GM12891 (cell line): ENCODE measurements at places on chromosomes 4 and X.

- no peak for DNase-seq
These were observed 75.1 kb downstream of the BANK1 start for GRCh38 chr4:101865501-101866062.

- no peak for DNase-seq
These were observed 1.2 kb downstream of the P2RY10 start for GRCh38 chrX:78946178-78946931.

DNA sequence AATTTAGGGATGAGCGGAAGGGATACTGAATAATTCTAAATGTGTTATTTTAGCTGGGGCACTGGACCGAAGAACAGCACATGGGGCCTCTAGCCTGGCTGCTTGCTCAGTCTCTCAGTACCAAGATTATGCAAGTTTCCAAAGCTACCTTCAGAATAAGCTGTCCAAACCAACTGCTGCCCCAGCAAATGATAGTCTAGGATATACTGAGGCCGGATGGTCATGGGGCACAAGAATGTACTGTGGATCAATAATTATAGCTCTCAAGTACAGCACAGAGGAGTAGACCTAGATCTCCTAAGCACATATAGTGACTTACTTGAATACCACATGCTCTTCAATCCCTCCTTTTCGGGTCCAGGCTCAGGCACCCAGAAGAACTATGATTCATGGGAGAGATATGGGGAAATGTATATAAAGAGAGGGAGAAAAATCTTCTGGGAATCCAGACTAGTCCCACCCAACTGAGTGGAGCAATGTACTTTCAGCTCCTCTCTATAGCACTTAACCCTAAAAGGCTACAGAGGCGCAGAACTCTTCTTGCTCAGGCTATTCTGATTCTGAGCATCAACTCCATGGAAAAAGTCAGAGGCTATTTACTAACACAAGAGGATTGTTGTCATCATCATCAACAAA lies 160.3 kb upstream of the GPC4 start:
- DNase-seq: no peak

DNA sequence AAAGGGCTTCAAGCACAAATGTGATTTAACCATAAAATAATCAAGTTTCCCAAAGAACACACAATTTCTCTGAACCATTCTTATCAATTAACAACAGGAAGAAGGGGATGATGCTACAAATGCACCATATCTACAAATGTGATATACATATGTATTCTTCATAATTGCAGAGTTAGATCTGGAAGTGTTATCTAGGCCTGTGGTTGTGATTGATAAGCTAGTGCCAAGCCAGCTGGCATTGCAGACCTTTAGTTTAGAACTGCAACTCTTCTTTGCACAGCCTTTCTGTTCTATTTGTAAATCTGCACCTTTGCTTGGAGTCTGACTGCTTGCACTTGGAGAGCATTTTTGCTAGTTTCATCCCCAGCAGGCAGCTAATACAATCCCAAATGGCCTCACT lies 145.5 kb upstream of the NPY2R start:
- no peak for DNase-seq

DNA sequence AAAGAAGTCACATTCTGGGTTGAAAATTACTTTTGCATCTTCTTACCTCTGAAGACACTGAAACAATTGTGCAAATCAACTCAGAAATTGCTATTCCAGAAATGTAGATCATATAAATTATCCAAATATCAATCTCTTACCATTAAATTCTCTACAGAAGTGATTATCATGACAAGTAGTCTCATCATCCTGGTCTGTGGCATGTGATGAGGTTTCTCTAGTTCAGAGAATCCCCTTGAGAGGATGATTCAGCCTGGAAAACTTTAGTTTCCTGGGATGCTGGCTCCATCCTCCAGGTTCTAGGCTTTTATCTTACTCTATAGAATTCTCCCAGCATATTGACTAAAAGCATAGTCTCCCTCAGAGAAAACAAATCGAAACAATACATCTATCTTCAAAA lies 76.2 kb upstream of the S100G start:
- no peak for DNase-seq

DNA sequence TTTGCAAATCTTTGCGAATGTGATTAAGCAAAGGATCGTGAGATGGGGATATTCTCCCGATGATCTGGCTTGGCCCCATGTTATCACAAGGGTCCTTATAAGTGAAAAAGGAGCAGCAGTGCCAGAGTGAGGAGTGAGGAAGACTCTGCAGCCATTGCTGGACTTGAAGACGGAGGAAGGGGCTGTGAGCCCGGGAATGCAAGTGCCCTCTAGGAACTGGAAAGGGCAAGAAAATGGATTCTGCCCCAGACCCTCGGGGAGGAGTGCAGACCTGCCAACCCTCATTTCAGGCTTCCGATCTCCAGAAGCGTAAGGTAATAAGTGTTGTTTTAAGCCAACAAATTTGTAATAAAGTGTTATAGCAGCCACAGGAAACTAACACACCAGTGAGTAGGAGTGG lies 76.3 kb downstream of the EVC start:
- DNase-seq: no peak

- DNase-seq: no peak
These were observed 508.4 kb upstream of the GALNT7 start for GRCh38 chr4:172660251-172660650.

- no peak for DNase-seq
These were observed 135.0 kb downstream of the AMMECR1 start for GRCh38 chrX:110182865-110183264.
